ENCODE measurements at places on chromosomes 2 and 18. TPM values are rescaled to one million over a fixed set of nuclear protein-coding genes. Genes with fewer than 3 reads are reported as not detected.

PAIP2B gene
- 0.45 TPM for total RNA-seq

SMAD2 gene
- 99.2 TPM for total RNA-seq

CHRND gene
- not detected for total RNA-seq

GAL3ST2 gene
- 0.48 TPM for total RNA-seq

TRIM43 gene
- total RNA-seq: not detected

RASGRP3 gene
- 61.7 TPM for total RNA-seq

REG1B gene
- 2.7 TPM for total RNA-seq

MLPH gene
- 0.40 TPM for total RNA-seq

DNER gene
- not detected for total RNA-seq

CKAP2L gene
- 23.7 TPM for total RNA-seq

FLACC1 gene
- total RNA-seq: 0.29 TPM

REEP1 gene
- total RNA-seq: 0.11 TPM

DQX1 gene
- total RNA-seq: 0.98 TPM

CFC1 gene
- total RNA-seq: not detected

MYL12B gene
- total RNA-seq: 195 TPM

DNA sequence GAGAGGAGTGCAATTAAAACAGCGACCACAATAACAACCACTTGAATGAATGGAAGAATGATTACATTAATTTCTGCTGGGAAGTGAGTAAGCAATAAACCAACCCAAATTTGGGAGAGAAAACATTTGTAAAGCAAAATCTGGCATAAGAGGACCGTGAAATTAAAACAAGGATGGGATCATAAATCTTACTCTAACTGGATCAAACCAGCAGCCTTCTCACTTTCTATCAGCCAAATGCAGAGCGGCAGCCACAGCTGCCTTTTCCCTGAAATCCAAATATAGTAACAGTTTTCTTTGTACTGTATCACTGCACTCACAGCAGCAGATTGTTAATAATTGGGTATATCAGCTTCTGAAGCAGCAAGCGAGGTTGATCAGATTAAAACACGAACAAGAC is 245.2 kb upstream of the REG3G start:
- no peak for DNase-seq
- H3K27ac ChIP-seq: no peak overlapping the region
- H3K27me3 ChIP-seq: no peaks in the 10 kb centered on the region

GRCh38 chr2:240760576-240761246 is 59.3 kb downstream of the KIF1A start:
- DNase-seq: no peak
- no peaks in the 10 kb centered on the region for H3K4me1 ChIP-seq
- H3K27ac ChIP-seq: no peak overlapping the region
- no peaks in the 10 kb centered on the region for H3K27me3 ChIP-seq
- no peak overlapping the region for H3K4me3 ChIP-seq
- no peaks in the 10 kb centered on the region for H3K36me3 ChIP-seq

GRCh38 chr2:231615058-231615671 is 22.5 kb downstream of the TEX44 start:
- no peaks in the 10 kb centered on the region for H3K27me3 ChIP-seq
- no peaks in the 10 kb centered on the region for H3K36me3 ChIP-seq
- H3K4me3 ChIP-seq: peak overlapping the region; percentile 78
- peak overlapping the region; percentile 99 for H3K27ac ChIP-seq

GRCh38 chr2:191228861-191229260 is 16.3 kb upstream of the MYO1B start:
- H3K4me3 ChIP-seq: no peak overlapping the region
- no peak overlapping the region for H3K27ac ChIP-seq
- H3K4me1 ChIP-seq: 0 out of 2 replicates have a peak, but pooled peaks cover 6% of the 10 kb centered on the region

- DNase-seq: no peak
- H3K4me3 ChIP-seq: no peak overlapping the region
Measured at GRCh38 chr18:44818668-44819403, 138.1 kb downstream of the SETBP1 start.

DNA sequence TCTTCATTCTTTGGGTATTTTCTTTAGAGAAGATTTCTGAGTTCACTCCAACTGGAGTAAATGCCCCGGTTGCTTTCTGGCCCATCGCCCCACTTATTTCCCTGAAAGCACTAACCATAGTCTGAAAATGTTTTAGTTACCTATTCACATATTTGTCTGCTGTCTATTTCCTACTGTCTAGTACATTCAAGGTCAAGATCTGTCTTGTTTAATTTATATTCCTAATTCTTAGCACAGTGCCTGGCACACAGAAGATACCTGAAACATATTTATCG is 134.4 kb upstream of the KLHL14 start:
- H3K27ac ChIP-seq: no peak overlapping the region
- H3K4me1 ChIP-seq: no peaks in the 10 kb centered on the region
- H3K27me3 ChIP-seq: no peaks in the 10 kb centered on the region

GRCh38 chr2:127783101-127783500 is 27.9 kb downstream of the WDR33 start:
- no peaks in the 10 kb centered on the region for H3K27me3 ChIP-seq
- no peak for DNase-seq
- no peaks in the 10 kb centered on the region for H3K4me1 ChIP-seq
- H3K27ac ChIP-seq: no peak overlapping the region
- H3K36me3 ChIP-seq: peaks cover 8% of the 10 kb centered on the region

DNA sequence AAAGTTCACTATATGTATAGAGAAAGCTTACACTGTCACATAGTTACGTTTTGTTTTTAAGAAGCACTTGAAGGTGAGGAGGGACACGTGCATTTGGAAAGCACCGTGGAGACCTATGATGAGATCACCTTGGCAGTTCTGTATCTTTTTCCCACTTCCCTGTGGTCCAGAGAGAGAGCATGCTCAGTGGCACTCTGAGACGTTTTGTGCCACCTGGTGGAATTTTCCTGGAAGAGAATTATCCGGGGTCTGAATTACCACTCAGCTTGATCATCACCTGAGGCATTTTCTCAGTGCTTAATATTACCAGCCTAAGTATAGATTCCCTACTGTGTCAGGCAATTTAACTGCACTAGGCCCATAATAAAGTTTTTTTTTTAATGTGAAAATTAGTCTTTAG is 469.4 kb upstream of the SMIM21 start:
- DNase-seq: no peak
- H3K4me1 ChIP-seq: no peaks in the 10 kb centered on the region
- H3K36me3 ChIP-seq: no peaks in the 10 kb centered on the region
- no peaks in the 10 kb centered on the region for H3K27me3 ChIP-seq

DNA sequence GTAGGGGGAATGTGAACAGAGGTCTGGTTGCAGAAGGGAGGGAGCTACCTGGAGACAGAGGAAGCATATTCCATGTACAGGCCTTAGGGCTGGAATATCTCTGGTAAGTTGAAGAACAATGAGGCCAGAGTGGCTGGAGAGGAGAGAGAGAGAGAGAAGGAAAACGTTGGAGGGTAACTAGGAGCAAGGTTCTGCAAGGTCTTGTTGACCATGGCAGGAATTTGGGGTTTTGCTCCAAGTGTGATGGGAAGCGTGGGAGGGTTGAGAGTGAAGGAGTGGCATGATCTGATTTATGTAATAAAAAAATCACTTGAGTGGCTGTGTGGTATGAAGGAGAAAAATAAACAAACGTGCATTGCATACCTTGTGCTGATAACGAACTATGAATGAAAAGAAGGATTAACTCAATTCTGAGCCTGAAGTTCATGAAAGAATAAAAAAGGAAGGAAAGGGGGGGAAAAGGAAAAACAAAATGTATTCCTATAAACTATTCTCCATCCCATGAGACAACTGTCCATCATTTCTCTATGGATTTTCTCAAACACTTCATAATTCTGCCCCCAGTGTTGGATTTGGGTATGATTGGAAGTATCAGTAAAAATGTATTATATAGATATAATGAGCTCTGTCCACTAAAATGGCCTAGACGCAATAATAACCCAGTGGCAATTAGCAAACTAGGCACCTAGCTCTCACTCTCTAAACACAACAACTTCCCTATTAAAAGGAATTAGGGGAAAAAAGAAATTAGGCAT is 59.7 kb upstream of the PMAIP1 start:
- no peak for DNase-seq
- H3K36me3 ChIP-seq: no peaks in the 10 kb centered on the region
- no peaks in the 10 kb centered on the region for H3K27me3 ChIP-seq
- H3K4me3 ChIP-seq: no peak overlapping the region
- H3K4me1 ChIP-seq: peaks cover 16% of the 10 kb centered on the region
- H3K27ac ChIP-seq: no peak overlapping the region

DNA sequence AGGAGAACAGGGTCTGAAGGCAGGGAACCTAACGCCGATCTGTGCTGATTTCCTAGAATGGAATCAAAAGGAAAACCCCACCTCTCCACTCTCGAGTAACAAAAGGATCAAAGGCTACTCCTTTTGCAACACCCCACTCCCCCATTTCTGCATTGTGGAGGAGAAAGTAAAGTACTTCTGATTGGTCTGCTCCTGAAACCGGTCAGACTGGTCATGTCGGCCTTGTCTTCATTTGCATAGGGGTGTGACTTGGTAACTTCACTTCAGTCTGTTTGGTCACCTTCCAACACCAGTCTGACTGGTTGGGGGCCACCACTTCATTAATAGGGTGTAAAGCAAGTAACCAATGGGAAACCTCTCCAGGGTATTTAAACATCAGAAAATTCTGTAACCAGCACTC is 771.9 kb downstream of the ERBB4 start:
- H3K27ac ChIP-seq: no peak overlapping the region
- no peak for DNase-seq
- H3K4me1 ChIP-seq: no peaks in the 10 kb centered on the region
- H3K4me3 ChIP-seq: no peak overlapping the region

- no peaks in the 10 kb centered on the region for H3K27me3 ChIP-seq
- no peak for DNase-seq
- H3K27ac ChIP-seq: no peak overlapping the region
- peaks cover 23% of the 10 kb centered on the region for H3K36me3 ChIP-seq
Measured at GRCh38 chr2:233832414-233832813, 21.9 kb downstream of the HJURP start.

GRCh38 chr2:2800697-2801096 is 469.6 kb upstream of the MYT1L start:
- no peaks in the 10 kb centered on the region for H3K4me1 ChIP-seq
- H3K27ac ChIP-seq: no peak overlapping the region
- no peaks in the 10 kb centered on the region for H3K36me3 ChIP-seq
- no peaks in the 10 kb centered on the region for H3K27me3 ChIP-seq
- no peak overlapping the region for H3K4me3 ChIP-seq
- no peak for DNase-seq

- no peaks in the 10 kb centered on the region for H3K4me1 ChIP-seq
- no peak overlapping the region for H3K4me3 ChIP-seq
- no peak overlapping the region for H3K27ac ChIP-seq
- H3K36me3 ChIP-seq: no peaks in the 10 kb centered on the region
Measured at GRCh38 chr2:113672326-113672932, 45.4 kb downstream of the RABL2A start.

GRCh38 chr2:145757503-145758246 is 1237.8 kb upstream of the ZEB2 start:
- H3K4me3 ChIP-seq: no peak overlapping the region
- H3K4me1 ChIP-seq: no peaks in the 10 kb centered on the region
- DNase-seq: no peak
- H3K27ac ChIP-seq: no peak overlapping the region

- no peaks in the 10 kb centered on the region for H3K36me3 ChIP-seq
- DNase-seq: no peak
- H3K4me3 ChIP-seq: no peak overlapping the region
- H3K27ac ChIP-seq: no peak overlapping the region
Measured at GRCh38 chr2:38794235-38794946, 16.4 kb downstream of the GEMIN6 start.

DNA sequence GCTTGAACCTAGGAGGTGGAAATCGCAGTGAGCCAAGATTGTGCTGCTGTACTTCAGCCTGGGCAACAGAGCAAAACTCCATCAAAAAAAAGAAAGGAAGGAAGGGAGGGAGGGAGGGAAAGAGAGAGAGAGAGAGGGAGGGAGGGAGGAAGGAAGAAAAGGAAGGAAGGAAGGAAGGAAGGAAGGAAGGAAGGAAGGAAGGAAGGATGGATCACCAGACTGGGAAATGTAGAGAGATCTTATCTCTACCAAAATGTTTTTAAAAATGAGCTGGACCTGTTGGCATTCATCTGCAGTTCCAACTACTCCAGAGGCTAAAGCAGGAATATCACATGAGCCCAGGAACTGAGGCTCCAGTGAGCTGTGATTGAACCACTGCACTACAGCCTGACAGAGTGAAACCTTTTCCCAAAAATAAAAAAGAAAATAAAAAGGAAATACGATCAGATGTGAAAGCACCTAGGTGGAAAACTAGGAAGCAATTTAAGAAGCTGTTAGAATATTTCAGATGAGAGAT is 239.4 kb downstream of the CDH7 start:
- H3K4me3 ChIP-seq: no peak overlapping the region
- no peaks in the 10 kb centered on the region for H3K36me3 ChIP-seq
- no peak overlapping the region for H3K27ac ChIP-seq
- H3K4me1 ChIP-seq: no peaks in the 10 kb centered on the region

- DNase-seq: no peak
- no peaks in the 10 kb centered on the region for H3K36me3 ChIP-seq
- no peaks in the 10 kb centered on the region for H3K27me3 ChIP-seq
- H3K27ac ChIP-seq: no peak overlapping the region
- no peak overlapping the region for H3K4me3 ChIP-seq
Measured at GRCh38 chr2:12087671-12088380, 341.4 kb downstream of the LPIN1 start.

GRCh38 chr2:147177071-147177857 is 667.6 kb upstream of the ACVR2A start:
- DNase-seq: no peak
- H3K4me1 ChIP-seq: peaks cover 10% of the 10 kb centered on the region

DNA sequence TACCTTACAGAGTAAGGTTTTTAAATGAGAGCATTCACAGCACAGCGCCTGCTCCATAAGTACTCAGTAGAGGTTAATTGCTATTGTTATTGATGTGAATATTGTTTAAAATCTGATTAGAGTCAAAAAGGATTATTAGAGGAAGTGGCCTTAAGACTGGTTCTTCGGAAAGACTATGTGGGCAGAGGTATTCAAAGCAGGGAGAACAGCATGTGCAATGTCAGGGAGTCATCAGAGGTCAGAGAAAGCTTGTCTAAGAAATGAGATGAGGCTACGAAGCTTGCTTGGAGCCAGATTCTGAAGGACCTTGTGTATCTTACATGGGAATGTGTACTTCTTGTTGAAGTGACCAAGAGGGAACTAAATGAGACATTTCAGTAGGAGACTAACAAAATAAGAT is 49.8 kb downstream of the PMS1 start:
- no peaks in the 10 kb centered on the region for H3K4me1 ChIP-seq
- no peak overlapping the region for H3K4me3 ChIP-seq
- H3K27ac ChIP-seq: no peak overlapping the region
- no peak for DNase-seq
- H3K36me3 ChIP-seq: no peaks in the 10 kb centered on the region

DNA sequence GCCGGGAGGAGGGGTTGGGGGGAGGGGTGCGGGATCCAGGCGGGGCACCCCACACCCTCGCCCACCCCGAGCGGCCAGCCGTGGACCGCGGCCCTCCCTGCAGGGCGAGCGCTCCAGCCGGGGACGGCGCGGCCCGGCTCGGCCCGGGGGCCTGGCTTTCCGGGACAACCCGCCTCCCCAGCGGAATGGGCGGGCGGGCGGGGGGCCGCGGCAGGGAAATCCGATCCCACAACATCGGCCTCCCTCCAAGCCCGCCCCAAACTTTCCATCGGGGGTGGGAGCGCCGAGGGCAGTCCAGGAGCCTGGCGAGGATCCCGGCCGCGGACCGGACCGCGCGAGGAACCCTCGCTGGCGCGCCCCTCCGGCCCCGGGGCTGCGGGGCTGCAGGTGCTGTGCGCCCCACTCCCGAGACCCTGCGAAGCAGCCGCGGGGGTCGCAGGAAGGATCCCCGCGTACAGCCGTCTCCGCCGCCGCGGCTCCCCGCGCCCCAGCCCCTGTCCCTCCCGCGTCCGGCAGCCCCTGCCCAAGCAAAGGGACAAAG is 529 bp downstream of the SEMA4C start:
- H3K4me3 ChIP-seq: peak overlapping the region; percentile 95
- H3K27me3 ChIP-seq: no peaks in the 10 kb centered on the region
- H3K27ac ChIP-seq: peak overlapping the region; percentile 86
- peaks cover 29% of the 10 kb centered on the region for H3K4me1 ChIP-seq
- peaks cover 11% of the 10 kb centered on the region for H3K36me3 ChIP-seq
- no peak for DNase-seq

Data from GM12878 (cell line).